ENCODE measurements at places on chromosomes 6 and 20.

GRCh38 chr6:158457616-158458278, 102.1 kb upstream of the TMEM181 start:
- no peak for DNase-seq

DNA sequence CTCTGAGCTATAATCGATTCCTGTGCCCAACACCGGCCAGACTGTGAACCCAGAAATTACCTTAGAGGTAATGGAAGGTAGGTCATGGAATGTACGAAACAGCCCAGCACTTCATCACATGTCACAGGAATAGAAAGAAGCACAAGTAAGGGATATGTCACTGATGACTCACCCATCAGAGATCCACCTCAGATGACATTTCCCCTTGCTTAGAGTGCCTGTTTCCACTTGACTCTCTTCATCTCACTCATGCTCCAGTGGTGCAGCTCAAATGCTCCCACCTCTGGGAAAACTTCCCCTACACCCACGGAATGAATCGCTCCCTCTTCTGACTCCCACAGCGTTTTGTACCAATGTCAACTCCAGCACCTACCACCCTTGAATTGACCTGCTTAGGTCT, 381.6 kb upstream of the CNR1 start:
- no peak for DNase-seq

- peak; percentile 91 for DNase-seq
Observed at GRCh38 chr6:37705239-37706051, 7.8 kb upstream of the MDGA1 start.

- peak; percentile 70 for DNase-seq
Observed at GRCh38 chr6:119348096-119348747, 1.3 kb downstream of the MAN1A1 start.

DNA sequence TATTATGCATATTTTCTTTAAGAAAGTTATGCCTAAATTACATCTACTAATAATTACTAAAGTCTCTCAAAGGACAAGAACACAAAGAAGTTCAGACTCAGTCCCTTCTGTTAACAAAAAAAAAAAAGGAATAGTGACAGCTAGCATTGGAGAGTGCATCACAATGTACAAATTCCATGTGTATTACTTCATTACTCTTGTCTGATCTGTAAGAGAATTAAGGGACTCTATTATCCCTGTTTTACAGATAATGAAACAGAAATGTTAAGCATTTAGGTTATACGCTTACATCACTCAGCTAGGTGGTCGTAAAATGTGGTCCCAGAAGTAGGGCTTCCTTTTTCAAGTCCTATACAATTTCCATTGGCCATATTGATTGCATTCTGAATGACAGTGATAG, 17.2 kb upstream of the VNN1 start:
- DNase-seq = no peak

GRCh38 chr6:10210052-10210451, 204.8 kb downstream of the TFAP2A start:
- no peak for DNase-seq

DNA sequence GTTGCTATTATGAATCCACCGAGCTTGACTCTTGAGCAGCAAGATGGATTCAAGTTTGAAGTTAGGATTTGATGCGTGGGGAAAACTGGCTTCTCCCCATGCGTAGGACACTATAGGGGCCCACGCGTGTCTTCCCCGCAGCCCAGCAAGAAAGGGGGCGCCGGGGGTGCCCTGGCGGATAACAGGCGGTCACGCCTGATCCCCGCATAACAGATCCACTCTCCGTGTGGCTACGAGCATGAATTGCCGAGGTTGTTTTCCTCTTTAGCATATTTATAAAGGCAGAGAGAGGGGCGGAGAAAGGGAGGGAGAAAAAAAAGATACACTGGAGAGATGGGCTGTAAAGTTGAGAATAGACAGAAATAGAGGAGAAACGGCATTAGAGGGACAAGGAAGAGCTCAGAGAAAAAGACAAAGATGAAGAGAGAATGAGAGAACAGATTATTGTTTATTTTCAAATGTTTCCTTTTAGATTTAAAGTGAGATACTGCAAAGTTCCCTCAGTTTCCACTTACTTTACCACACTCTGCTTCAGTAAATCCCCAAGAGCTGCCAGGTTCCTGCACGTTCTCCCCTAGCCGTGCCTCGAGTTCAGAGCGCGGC, 32.0 kb downstream of the TFAP2A start:
- no peak for DNase-seq

- DNase-seq = no peak
Observed at GRCh38 chr6:118992186-118992795, 57.3 kb upstream of the MCM9 start.

DNA sequence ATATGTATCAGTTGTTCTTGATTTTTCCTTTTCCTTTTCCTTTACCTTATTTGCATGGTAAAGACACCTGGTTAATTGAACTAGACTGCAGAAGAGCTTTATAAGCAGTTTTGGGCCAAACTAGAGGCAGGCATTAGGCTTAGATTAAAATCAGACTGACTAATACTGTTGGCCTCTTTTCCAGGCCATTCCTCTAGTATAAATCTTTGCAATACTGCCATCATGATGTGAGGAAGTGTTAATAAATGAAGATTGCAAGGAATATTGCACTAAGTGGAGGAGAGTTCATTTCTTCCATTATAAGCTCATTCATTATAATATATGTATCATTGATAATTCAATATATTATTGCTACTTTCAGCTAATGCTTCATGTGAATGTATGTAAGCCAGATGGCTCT, 163.8 kb downstream of the MMUT start:
- DNase-seq = no peak

DNA sequence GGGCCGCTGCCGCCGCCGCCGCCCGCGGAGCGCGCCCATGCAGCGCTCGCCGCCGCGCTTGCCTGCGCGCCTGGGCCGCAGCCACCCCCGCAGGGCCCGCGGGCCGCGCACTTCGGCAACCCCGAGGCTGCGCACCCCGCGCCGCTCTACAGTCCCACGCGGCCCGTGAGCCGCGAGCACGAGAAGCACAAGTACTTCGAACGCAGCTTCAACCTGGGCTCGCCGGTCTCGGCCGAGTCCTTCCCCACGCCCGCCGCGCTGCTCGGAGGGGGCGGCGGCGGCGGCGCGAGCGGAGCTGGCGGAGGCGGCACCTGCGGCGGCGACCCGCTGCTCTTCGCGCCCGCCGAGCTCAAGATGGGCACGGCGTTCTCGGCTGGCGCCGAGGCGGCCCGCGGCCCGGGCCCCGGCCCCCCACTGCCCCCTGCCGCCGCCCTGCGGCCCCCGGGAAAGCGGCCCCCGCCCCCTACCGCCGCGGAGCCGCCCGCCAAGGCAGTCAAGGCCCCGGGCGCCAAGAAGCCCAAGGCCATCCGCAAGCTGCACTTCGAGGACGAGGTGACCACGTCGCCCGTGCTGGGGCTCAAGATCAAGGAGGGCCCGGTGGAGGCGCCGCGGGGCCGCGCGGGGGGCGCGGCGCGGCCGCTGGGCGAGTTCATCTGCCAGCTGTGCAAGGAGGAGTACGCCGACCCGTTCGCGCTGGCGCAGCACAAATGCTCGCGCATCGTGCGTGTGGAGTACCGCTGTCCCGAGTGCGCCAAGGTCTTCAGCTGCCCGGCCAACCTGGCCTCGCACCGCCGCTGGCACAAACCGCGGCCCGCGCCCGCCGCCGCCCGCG, 730 bp downstream of the INSM1 start:
- no peak for DNase-seq

DNA sequence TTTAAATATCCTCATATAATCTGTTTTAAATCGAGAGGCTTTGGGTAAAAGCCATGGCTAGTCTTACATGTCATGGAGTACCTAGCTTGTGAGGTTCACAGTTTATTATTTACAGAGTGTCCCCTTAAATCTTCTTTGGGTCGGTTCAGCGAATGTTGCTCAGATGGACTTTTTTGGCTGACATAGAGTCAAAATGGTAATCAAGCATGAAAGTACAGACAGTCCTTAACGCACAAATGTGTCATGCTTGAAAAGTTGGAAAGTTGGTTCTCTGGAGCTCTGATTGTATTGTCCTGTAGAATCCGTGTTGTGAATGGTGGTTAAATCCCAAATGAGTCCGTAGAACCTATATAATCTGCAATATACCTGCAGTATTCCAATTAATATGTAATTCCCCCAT, 22.0 kb downstream of the PTPN1 start:
- DNase-seq = no peak

GRCh38 chr6:134416418-134417154, 98.7 kb upstream of the SGK1 start:
- DNase-seq = no peak

- no peak for DNase-seq
Observed at GRCh38 chr20:41358230-41358629, 8.4 kb downstream of the EMILIN3 start.

GRCh38 chr6:22892452-22892851, 323.1 kb downstream of the HDGFL1 start:
- no peak for DNase-seq

DNA sequence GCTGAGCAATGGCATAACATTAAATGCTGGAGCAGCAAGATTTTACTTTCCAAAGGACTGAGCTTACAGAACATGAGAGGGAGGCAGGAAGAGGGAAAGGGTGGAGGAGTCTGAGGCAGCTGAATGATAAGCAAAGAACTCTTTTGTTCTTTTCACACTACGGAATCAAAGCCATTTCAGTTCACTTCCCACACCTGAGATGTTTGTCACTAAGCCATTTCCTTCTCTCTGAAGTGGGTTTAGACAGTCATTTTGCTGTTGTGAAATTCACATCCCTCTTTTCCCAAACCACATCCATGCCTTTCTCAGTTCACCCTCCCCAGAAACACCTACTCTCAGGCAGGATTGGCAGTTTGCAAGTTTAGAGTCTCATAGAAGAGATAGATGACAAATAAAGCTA, 267.9 kb downstream of the ADGRG6 start:
- DNase-seq = no peak

GRCh38 chr20:38008233-38008944, 24.9 kb downstream of the TTI1 start:
- no peak for DNase-seq

GRCh38 chr6:79602859-79603258, 28.3 kb upstream of the SH3BGRL2 start:
- no peak for DNase-seq

- DNase-seq = no peak
Observed at GRCh38 chr20:35972462-35972861, 4.1 kb downstream of the CNBD2 start.

- no peak for DNase-seq
Observed at GRCh38 chr6:165889636-165890403, 226.8 kb upstream of the PDE10A start.

DNA sequence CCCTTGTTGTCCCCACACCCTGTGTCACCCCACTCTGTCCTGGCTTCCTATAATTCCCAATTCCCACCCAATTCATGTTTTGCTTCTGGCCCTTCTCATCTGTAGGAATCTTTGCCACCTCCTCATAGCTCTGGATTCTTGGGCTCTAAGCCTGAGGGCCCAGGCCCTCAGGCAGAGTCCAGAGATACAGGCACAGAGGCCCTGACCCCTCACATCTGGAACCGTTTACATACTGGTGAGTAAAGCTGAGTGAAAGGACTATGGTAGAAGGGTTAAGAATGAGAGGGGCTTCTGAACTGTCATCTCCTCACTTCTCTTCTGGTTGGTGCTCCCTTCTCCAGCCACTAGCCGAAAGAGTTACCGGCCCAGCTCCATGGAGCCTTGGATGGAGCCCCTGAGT, 13.6 kb downstream of the PRRC2A start:
- no peak for DNase-seq

GRCh38 chr6:12012038-12012557, at the start of gene HIVEP1:
Gene HIVEP1 (plus strand): TSS chr6:12012312. CDS start chr6:12015629, 3,317 bp downstream.
- DNase-seq = peak; percentile 86

GRCh38 chr6:21102201-21102600, 491.4 kb upstream of the SOX4 start:
- no peak for DNase-seq

DNA sequence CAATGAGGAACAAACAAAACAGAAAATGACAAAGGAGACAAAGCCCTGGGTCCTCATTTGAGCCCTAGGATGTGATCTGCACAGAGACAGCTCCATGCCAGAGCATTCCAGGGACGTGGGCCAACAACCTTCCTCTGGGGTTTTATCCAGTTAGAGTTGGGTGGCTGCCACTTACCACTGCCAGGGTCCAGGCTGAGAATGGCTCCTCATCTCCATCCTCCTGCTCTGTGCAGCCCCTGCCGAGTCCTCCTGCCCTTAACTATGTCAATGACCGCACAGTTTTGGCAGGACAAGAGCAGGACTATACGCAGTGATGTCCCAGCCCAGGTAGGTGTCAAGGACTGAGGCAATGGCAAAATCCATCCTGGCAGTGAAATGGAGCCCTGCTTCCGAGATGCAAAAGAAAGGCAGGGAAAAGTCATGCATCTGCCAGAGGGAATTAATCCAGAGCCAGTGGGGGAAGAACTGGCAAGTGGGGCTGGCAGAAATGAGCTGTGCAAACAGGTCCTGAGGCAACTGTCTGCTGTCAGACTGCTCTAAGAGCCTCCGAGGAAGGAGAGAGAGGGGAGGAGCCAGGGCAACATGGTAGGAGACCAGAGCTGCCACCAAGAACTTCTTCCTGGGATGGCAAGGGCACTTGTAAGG, 449.4 kb downstream of the PTPRT start:
- DNase-seq = no peak

- DNase-seq = no peak
Observed at GRCh38 chr6:134324141-134324540, 6.2 kb upstream of the SGK1 start.

DNA sequence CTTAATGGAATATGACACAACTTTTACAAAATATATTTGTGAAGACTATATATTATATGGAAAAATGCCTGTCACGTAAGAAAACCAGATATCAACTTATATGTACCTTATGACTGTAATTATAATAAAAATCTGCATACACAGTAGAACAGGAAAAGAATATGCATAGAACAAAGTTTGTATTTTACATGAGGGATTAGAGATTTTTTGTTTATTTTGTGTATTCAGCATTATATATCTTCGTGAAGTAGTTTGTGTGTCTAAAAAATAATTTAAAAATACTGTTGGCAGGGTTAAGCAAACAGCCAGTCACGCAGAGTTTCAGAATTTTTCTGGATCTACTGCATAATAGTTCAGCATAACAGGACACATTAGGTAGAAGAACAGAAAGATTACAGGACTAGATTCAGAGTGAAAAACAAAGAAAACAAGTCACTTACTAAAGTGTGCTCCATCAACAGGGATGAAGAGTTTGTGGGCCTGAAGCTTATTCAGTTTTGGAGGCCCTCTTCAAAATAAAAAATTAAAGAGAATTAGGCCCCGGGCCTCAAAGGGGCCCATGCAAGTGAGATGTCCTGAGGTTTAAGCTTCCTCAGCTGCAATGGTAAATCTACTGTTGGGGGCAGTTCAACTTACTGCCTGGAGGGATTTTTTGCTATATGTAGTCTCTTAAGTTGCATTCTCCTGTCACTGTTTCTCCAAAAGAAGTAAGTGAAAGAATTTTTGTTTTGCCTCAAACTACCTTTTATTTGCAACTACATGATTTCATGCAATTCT, 16.3 kb downstream of the TXLNB start:
- DNase-seq = no peak

DNA sequence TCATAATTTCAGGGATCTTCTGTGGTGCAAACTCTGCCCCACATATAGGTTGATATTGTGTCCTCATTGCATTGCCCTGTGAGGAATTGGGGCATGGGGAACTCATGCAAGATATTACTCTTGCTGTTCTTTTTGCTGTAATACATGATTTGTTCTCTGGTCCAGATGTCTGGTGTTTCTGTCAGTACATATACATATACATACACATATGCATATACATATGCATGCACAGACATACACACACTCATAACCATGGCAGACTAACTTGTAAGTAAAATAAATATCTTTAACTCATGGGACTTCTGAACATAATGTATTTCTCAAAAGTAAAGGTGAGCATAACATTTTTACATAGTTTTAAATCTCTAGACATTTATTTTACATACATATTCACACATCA, 438.3 kb downstream of the CD109 start:
- DNase-seq = no peak

GRCh38 chr20:33059741-33060390, 6.2 kb downstream of the BPIFB3 start:
- no peak for DNase-seq

All from Right ventricle myocardium inferior (tissue), 1 donor.